ENCODE measurements at places on chromosomes 4 and X.

DNA sequence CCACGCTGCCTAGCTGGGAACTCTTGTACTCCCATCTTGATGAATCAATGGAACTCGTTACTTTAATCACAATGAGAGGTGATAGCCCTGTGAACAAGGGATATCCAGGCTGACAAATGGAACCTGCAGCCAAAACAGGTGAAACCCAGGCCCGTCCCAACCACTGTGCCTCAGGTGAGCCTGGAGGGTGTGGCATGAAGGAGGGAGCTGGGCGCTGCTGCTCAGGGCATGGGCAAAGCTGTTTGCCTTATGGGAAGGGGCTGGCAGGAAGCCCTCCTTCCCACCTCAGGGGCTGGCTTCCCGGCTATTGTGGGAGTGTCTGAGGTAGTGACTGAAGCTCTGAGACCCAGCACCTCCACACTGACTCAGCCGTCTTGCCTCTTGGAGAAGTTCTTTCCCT is 209.4 kb upstream of the ATP6AP2 start:
- no peak for DNase-seq

DNA sequence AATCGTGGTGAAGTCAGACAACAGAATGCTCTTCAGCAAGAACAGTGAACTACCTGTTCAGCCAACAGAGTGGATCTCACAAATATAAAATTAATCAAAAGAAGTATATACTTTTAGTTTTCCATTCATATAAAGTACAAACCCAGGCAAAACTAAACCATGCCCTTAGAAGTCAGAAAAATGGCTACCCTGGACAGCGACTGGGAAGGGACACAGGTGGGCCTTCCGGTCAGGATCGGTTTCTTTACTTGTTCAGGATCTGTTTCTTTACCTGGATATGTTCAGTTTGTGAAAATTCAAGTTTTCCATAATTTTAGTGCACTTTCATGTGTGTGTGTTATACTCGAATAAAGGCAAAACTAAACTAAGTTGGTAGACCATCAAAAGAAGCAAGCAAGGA is 12.4 kb upstream of the GPR173 start:
- no peak for DNase-seq

- DNase-seq = no peak
These were observed 11.8 kb downstream of the CLCN5 start for GRCh38 chrX:49934148-49934547.

- DNase-seq = no peak
These were observed 18.6 kb downstream of the PSMD10 start for GRCh38 chrX:108072746-108073145.

- no peak for DNase-seq
These were observed 59.7 kb upstream of the BEX4 start for GRCh38 chrX:103155201-103155600.

DNA sequence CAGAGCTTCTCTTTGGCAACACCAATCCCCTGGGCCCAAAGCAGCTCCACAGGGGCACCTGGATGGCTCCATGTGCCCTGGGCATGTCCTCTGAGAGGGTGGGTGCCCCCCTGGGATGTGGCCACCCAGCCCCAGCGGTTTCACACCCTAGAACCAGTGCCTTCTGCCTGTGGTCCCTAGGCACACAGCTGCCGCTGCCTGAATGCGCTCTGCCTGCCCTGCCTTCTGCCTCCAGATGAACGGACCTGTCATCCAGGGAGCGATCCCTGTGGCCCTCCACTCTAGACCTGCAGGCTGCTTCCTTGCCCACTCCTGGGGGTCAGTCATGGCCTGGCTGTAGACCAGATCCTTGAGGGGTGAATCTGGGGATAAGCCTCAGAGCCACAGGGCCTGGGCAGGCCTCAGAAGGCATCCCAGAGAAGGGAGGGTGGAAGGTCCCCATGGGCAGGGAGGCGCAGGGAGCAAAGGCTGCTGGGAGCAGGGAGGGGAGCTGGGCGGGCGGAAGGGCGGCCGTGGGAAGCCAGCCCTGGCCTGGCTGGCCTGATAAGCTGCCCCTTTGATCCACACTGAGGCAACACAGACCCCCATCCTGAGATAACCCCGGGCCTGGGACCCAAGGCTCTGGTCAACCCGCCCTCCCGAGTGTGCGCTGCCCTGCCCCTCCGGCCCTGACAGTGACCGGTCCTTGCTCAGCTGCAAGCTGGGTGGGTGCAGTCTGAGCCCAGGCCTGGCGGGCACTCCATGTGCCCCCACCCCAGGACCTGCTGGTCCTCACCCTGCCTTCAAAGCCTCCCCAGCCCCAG is 8.1 kb upstream of the FGFR3 start:
- no peak for DNase-seq

DNA sequence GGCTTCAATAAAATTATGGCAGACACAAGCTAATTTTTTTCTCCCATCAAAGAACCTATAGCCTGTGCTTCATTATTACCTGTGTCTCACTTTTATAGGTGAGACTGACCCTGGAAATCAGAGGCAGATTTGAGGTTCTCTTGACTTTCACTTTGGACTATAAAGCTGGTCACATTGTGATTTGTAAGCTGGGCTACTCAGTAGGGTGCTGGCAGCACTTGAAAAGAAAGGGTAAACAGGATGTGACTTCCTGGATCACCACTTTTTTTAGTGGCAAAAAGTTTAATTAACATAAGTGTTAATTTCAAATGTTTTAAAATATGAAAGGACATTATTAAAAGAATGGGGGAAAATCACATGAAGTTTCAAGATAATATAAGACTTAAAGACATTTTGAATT is 50.6 kb upstream of the GATB start:
- DNase-seq = no peak

DNA sequence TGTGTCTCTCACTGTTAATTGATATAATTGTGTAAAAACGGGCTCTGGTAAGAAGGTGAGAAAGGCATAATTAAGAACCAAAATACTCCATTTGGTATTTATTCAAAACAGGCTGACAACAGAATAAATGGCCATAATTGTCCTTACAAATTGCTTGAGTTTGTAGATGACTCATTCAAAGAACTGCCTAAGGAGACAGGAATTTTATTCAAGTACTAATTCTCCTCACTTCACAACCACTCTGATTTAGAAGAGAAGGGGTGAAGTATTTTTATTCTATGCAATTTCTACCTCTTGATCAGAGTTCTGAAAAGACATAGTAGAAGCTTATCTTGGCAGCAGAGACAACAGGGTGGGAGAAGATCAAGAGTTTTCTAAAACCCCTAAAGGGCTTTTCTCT is 43.1 kb downstream of the ATP11C start:
- DNase-seq = no peak

GRCh38 chrX:150873616-150874015 is 24.9 kb downstream of the CD99L2 start:
- no peak for DNase-seq

- DNase-seq = no peak
These were observed 50.5 kb upstream of the FAM9C start for GRCh38 chrX:13094828-13095341.

GRCh38 chr4:36327400-36327799 is 46.0 kb downstream of the DTHD1 start:
- DNase-seq = no peak

DNA sequence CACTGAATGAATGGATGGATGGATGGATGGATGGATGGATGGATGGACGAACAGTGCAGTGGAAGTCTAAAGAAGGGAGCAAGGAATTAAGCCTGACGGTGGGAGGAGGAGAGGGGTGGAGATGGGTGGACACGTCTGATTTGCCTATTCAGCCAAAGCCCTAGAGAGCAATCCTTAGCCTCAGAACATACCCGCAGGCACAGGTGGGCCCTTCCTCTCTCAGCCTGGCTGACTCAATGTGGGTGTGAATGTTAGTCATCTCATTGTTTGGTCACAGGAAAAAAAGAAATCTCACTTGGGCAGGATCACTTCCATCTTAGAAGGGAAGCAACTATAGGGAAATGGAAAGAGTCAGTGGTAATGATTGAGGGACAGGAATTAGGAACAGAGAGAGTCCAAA is 165.9 kb downstream of the PJA1 start:
- no peak for DNase-seq

- no peak for DNase-seq
These were observed 208.1 kb upstream of the EOLA2 start for GRCh38 chrX:150146271-150146896.

DNA sequence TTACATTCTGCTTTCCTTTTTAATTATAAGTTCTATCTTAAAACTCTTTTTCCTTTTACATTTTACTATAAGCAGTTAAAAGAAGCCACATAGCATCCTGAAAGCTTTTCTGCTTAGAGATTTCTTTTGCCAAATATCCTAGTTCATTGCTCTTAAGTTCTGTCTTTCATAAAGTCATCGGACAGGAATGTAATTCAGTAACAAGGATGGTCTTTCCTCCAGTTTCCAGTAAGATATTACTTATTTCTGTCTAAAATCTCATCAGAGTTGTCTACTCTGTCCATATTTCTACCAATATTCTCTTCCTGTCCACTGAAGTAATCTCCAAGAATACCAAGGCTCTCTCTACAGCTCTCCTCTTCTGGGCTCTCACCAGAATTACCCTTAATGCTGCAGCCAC is 37.5 kb upstream of the ADH1C start:
- DNase-seq = no peak

Data from stimulated activated CD4-positive, alpha-beta T cell treated with anti-CD3 and anti-CD28 coated beads, TNF-alpha, amount 100 ng/mL, for 4 hours (primary cell).